ENCODE measurements at places on chromosomes 16 and 17.

DNA sequence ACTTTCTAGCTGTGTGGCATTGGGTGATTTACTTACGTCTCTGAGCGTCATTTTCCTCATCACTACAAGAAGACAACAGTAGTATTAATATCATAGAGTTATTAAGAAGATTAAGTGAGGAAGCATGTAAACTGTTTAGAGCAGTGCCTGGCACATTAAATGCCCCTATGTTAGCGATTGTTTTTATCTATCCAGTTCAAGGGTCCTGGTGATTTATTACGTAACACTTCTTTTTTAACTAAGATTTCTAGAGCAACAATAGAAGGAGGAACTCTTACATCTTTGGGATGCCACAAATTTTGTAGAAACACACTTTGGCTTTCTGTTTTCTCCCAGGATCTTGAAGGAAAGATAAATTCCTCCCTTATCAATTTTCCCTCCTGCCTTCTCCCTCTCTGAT lies 3.3 kb upstream of the GAS7 start:
- no peak for DNase-seq

DNA sequence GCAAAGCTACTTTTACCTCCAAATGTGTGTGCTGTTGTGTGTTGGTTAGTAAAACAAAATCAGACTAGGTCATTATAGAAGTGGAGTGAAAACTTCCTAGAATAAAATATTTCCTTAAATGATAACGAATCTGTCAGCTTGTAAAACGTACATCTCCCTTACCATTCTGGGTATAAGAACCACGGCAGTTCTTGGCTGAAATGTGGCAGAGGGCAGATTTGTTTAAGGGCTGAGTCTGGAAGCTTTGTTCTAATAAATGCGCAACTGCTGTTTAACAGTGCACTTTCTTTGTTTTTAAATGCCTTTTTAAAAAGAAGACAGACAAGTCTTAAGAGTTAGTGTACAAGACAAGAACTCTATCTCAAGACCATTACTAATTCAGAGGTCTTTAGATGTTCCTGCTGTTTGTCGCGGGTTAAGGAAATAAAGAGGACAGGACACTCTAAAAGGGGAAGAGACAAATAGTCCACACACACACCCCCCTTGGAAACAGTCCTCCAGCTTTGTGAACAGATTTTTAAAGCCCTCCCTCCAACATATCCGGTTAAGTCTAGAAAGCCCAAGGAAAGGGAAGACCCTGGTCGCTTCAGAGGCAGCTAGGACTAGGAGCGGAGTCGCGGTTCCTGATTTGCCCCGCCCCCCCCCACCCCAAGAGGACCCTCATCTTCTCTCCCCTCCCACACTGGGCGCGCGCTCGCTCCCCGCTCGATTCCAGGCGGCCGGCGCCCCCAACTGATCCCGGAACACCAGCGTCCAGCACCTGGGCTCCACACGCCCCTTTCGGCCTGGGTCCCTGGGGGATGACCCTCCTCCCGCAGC lies 658 bp downstream of the SYNRG start:
- peak; percentile 23 for DNase-seq

DNA sequence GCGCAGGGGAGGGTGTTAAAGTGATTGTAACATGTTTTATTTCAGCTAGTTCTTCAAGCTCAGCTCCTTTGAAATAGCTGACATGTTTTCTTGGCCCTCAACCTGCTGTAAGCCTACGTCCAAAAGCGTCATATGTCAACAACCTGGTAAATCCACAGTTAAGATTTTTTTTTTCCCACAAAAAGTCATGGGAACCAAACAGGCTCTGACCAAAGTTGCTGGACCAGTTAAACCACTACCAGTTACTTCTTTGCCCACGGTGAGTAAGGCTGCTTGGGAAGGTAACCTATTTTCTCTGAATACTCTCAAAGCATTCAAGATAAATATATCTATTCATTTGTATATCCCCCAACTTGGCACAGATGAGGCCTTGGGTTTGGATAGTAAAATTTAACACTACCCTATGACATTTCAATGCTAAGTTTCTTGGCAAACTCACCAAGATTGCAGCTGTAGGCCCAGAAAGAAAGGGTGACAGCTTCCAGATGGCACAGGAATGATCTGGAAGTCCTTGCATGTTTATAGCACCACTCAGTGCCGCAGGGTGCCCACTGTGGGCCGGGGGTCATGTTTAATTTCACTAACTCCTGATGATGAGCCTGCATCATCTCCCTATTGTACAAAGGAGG lies 166.2 kb downstream of the XYLT1 start:
- DNase-seq = no peak

GRCh38 chr16:28567292-28567691 lies 13.6 kb downstream of the SGF29 start:
- no peak for DNase-seq

GRCh38 chr16:48129926-48130325 lies 25.9 kb downstream of the ABCC12 start:
- DNase-seq = no peak

DNA sequence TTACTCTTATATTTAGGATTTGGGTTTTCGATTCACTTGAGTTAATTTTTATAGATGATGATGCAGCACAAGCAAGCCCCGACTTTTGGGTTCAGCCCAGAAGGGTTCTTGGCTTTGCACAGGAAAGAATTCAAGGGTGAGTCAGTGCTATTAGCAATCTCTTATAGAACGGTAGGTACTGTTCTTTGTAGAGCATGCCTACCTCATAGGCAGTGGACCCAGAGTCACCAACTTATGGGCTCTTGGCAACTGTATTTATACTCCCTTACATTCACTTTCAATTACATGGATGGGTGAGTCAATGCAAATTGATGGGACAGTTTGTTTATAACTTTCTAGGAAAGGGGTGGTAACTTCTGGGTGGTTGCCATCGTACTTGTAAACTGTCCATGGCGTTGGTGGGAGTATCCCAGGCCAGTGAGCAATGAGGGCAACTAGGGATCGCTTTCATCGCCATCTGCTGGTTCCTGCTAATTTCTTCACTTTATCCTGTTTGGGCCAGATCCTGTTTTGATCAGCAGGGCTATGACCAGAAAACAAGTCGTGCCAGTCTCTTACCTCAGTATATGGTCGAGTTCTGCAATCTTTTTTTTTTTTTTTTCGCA lies 362.6 kb downstream of the CNTNAP4 start:
- DNase-seq = no peak

- no peak for DNase-seq
Observed at GRCh38 chr17:34371405-34372100, 8.5 kb upstream of the CCL1 start.

DNA sequence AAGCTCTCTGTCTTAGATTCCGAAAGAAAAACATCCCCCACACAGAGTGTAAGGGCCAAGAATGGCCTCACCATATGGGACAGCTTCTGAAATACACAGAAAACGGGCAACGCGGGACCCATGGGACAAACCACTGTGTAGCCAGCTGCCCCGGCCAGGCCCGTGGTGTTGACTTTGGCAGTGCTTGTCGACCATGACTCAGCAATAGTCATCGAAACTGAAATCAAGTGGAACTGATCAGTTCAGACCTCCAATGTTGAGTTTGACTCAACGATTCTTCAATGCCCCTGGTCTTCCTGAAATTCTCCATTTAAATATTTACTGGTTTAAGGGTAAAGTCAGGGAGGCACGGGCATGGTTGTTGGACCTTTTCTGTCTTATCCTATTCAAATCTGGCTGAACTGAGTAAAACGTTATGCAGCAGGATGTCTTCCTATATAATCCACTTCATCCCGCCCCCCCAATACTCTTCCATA lies 27.5 kb downstream of the ZFHX3 start:
- DNase-seq = no peak

- no peak for DNase-seq
Observed at GRCh38 chr16:68276223-68276622, 11.9 kb downstream of the SLC7A6 start.

DNA sequence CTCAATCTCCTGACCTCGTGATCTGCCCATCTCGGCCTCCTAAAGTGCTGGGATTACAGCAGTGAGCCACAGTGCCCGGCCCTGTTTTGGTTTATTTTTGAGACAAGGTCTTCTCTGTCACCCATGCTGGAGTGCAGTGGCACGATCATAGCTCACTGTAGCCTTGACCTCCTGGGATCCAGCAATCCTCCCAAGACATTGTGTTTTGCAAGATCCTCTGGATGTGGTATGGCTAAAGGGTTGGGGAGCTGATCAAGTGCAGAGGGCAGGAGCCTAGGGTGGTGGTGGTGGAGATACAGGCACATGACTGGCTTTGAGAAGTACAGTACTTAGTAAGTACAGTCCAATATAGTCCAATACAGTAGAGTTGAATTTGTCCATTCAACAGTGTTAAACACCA lies 16.6 kb upstream of the TNS4 start:
- DNase-seq = no peak

DNA sequence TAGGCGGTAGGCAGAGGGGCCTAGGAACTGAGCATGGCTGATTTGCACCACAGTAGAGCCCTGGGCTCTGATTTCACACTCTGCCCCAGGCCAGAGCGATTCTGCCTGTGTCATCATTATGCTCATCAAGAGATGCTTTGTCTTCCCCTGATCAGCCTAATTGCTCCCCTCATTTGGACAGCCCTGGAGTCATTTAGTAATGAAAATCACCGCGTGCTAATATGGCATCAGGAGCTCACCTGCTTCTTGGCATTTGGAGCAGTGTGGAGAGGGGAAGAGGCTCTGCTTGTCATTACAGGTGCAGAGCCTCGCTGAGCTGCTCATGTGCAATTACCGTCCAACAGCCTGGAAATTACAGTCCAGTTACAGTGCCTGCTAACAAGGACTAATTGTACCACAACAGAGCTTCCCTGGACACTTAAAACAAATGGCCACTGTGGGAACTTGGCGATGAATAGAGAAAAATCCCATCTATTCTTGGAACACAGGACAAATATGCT lies 157.1 kb upstream of the WSCD1 start:
- DNase-seq = no peak

DNA sequence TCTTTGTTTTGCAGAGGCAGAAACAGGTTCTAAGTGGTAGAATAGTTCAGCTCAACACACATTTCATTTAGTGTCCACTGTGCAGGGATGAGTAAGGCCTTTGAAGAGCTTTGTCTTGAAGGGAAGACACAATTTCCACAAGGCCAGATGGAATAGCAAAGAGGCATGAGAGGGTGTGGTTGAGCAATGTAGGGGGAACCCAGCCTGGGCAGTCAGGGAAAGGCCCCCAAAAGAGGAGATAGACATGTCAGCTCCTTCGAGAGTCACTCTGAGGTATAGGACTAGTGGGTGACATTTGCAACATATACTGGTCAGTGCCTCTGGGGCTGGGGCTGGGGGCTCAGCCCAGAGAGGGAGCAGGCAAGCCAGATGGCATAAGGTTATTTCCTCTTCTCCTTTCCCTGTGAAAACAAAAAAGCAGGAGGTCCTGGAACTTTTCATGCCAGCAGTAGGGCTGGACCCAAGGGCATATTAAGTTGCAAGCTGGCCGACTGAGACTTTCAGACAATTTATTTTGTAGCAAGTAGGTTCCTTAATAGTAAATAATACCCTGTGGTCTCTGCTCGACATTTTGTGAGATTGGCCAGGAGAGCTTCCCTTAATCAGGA lies 7.1 kb downstream of the ALKBH5 start:
- DNase-seq = no peak

DNA sequence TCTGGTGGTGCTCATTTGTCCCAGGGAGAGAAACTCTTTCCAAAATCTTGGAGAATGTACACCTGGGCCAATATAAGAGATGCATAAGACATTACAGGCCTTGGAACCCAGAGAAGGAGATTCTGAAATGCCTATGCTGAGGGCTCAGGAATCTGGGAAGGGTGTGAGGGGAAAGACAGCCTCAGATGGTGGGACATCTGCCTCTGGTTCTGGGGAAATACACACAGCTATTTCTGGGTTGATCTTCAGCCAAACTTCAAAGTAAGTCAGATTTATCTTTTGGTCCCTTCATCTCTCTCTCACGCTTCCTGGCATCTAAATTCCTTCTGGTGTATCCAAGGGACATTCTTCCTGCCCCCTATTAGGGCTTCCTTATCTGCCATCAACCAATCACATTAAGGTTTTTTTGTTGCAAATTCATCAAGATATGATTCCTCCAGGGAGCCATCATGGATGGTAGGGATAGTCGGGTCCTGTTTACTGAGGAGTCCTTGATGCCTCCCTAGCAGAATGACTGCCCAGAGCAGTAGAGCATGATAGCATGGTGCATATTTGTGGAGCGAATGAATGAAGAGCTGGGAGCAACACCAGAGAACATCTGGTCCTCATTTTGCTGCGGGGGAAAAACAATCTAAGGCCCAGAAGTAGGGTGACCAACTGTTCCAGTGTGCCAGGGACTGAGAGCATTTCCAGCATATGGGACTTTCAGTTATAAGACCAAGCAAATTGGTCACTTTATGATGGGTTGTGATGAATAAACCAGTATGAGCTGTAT lies 35.7 kb upstream of the DYNLL2 start:
- DNase-seq = no peak

GRCh38 chr16:50310308-50311133 lies 44.2 kb downstream of the ADCY7 start:
- no peak for DNase-seq

DNA sequence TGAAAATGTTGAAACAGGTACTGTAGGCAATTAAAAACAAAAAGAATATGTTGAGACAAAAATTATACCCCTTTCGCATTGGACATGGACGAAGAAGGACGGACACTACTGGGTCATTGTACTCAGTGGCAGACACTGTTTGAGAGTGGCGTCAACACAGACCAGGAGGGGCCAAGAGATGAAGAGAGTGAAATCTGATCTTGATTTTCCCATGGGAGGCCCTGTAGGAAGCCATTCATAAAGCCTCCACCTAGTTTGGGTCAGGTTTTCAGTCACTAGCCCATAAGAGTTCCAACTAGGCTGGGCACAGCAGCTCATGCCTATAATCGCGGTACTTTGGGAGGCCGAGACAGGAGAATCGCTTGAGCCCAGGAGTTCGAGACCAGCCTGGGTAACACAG lies 23.6 kb upstream of the SMURF2 start:
- DNase-seq = no peak

- DNase-seq = no peak
Observed at GRCh38 chr16:49699841-49700175, 156.1 kb downstream of the ZNF423 start.

GRCh38 chr16:11412175-11412904 lies 67.1 kb downstream of the RMI2 start:
- DNase-seq = no peak

- no peak for DNase-seq
Observed at GRCh38 chr17:77070888-77071279, 69.9 kb upstream of the SEC14L1 start.

- DNase-seq = no peak
Observed at GRCh38 chr17:71407981-71408380, 712.8 kb upstream of the SOX9 start.

GRCh38 chr16:25051406-25052150 lies 36.4 kb upstream of the ARHGAP17 start:
- no peak for DNase-seq

DNA sequence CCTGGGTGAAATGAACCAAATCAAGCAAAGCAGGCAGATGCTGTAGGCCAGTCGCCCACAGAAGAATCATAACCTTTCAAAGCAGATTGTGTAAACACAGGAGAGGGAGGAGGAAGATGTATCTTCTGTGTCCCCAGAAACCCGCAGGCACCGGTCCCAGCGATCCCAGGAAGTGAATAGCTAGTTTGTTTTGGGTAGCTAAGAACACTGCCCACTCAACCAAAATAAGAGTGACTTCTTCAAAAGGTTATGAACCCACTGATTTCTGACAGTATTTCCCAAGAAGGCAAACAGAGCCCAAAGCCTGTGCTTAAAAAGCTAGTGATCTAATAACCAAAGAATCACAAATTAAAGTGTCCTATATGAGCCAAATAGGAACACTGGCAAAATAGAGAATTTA lies 67.8 kb downstream of the GRIN2A start:
- no peak for DNase-seq
